Pulmonary artery endothelial cell (primary cell): ENCODE measurements at places on chromosomes 4 and X. TPM values are rescaled to one million over a fixed set of nuclear protein-coding genes. Genes with fewer than 3 reads are reported as not detected.

Gene CYLC1
- not detected in 2 replicates for total RNA-seq

Gene SMPX
- not detected in 2 replicates for total RNA-seq

Gene KLHL15
- total RNA-seq = 4.4 and 6.5 TPM in 2 replicates

Gene AMER1
- total RNA-seq = 1.6 and 2.3 TPM in 2 replicates

Gene LEF1
- total RNA-seq = not detected in 2 replicates

Gene RHOXF2B
- not detected in 2 replicates for total RNA-seq

Gene SYNPO2
- total RNA-seq = 0.13 and 0.18 TPM in 2 replicates

Gene MAGEA4
- total RNA-seq = not detected in 2 replicates

Gene RAI2
- total RNA-seq = 0.13 and 0.35 TPM in 2 replicates

Gene IL1RAPL2
- not detected in 2 replicates for total RNA-seq

Gene MAB21L2
- total RNA-seq = 0.32 and 0.66 TPM in 2 replicates

GRCh38 chr4:6277935-6278800, 8.5 kb downstream of the WFS1 start:
- DNase-seq = no peak

GRCh38 chr4:101969965-101970364, 179.4 kb downstream of the BANK1 start:
- no peak for DNase-seq

DNA sequence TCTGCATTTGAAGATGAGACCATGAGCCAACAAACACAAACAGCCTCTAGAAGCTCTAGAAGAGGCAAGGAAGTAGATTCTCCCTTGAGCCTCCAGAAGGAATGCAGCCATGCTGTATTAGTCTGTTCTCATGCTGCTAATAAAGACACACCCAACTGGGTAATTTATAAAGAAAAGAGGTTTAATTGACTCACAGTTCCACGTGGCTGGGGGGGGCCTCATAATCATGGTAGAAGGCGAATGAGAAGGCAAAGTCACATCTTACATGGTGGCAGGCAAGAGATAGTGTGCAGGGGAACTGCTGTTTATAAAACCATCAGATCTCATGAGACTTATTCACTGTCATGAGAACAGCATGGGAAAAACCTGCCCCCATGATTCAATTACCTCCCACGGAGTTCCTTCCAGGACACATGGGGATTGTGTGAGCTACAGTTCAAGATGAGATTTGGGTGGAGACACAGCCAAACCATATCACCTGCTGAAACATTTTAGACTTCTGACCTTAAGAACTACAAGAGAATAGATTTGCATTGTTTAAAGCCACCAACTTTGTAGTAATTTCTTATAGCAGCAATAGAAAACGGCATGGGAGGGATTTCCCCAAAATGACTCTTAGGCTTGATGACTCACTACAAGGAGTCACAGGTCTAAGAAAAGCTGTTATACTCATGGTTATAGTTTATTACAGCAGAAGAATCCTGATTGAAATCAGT, 284.4 kb upstream of the SFRP2 start:
- DNase-seq = no peak

GRCh38 chrX:125998432-125998831, 167.7 kb downstream of the DCAF12L2 start:
- DNase-seq = no peak

- peak; percentile 17 for DNase-seq
Observed at GRCh38 chr4:147590249-147590920, 26.8 kb upstream of the TMEM184C start.

DNA sequence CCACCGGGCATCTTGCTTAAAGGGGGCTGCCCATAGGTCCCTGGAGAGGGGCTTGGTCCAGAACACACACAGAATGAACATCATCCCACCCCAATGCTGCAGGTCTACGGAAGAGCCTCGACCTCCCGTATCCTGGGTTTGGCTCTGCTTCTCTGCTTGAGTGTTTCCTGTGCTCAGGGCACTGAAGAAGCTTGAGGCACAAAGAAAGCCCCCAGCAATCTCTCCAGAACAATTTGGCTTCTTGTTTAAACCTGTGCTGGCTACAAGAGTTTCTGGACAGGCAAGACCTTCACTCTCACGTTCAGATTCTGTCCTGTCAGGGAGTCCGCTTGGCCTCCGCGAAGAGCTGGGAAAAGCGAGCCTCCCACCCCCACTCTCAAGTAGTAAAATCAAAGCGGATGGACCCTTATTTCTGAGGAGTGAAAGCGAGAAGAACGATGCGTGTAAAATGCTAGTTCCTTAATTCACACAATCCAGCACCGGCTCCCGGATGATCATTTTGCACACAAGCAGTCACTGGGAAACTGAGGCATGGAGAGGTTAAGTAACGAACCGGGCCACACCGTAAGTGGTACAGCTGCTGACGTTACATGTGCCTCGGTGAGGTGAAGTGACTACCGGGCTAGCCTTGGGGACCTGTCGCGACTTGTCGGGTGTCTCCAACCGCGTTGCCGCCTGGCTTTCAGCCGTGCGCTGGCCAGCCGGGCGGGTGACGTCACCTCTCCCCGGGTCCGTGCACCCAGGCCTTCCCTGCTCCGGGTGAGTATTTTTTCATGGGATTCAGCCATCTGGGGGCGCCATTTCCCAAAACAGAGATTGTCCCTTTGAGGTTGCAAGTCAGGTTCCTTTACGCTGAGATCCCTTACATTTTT, 3.1 kb upstream of the SFRP2 start:
- no peak for DNase-seq

GRCh38 chr4:107247738-107248137, 211.6 kb upstream of the DKK2 start:
- no peak for DNase-seq

DNA sequence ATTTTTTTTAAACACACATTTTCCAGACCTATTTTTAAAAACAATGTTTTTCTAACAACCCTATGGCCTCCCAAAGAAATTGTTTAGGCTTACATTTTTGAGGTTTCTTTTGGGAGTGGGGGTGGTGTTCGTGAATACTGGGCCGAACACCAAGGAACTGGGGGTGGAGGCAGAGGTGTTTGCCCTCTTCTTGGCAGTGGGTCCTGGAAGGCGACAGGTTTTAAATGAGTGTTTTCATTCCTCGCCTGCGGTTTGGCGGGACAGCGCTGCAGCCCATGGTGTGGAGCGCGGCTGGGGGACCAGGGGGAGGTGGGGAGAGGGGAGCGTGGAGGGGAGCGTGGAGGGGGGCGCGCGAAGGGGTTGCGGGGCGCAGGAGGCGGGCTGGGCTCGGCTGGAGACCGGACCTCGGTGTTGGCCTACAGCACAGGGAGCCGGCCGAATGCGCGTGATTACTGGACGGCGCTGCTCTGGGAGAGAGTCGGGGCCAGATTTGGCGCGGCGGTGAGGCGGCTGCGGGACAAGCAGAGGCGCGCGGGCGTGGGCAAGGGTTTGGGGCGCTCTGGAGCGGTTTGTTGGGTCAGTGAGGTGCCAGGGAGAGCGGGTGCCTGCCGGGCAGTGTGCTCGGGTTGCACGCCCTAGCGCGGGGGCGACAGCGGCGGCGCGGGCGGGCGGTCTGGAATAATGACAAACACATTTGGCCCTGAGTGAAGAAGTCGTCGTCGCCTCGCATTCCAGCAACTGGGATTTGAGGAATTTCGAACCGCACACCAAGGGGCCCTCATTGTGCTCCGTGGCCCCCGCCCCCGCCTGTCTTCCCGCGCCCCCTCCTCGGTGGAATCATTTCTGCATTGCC, 764 bp downstream of the PDGFRA start:
- DNase-seq = no peak

- DNase-seq = no peak
Observed at GRCh38 chr4:3221184-3221494, 27.8 kb upstream of the MSANTD1 start.

DNA sequence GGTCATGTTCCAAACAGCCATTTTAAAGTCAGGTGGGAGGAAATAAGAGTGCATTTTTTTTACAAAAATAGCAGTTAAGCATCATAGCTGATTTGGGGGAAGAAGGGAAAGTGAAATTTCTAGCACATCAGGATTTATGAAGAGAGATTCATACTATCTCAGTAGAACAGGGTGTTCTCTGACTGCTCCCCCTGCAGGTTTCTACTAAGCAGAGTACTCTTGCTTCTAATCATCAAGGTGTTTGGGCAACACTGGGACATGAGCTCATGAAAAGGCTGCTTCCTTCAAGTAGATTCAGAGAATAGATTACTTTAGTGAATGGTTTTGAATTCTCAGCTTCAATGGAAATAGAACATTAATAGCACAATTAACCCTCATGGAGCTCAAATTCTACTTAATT, 591.4 kb upstream of the PCDH10 start:
- DNase-seq = no peak

DNA sequence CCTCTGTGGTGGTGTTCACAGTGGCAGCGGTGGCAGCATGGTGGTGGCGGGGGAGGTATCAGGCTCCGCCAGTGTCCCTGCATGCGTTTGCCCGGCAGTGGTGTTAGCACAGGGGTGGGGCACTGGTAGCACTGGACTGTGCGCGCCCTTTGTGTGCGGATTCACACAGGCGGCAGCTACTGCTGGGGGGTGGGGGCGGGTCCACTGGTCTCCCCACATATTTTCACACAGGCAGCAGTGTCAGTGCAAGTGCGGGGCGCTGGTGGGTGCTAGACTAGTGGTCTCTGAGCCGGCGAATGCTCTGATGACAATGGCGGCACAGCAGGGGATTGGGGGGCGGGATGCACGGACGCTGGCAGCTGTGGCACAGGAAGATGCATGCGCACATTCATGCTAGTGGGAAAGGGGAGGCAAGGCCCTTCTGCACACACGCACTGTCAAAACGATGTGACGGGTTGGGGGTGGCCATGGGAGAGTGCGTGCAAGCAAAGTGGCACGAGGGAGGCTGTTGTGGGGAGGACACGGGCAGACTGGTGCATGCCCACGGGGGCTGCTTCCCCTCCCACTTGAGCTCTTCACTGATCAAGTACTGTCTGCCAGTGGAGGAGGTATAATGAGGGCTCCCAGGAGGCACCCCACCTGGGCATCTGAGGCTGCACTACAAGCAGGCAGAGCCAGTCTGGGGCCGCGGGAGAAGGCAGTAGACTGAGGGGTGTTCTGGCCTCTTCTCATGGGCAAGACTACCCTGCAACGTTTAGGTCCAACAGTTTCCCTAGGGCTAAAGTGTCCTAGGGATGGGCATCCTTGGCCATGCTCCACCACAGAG, 53.0 kb downstream of the POF1B start:
- DNase-seq = no peak

- DNase-seq = no peak
Observed at GRCh38 chr4:24363751-24364150, 220.6 kb downstream of the DHX15 start.

DNA sequence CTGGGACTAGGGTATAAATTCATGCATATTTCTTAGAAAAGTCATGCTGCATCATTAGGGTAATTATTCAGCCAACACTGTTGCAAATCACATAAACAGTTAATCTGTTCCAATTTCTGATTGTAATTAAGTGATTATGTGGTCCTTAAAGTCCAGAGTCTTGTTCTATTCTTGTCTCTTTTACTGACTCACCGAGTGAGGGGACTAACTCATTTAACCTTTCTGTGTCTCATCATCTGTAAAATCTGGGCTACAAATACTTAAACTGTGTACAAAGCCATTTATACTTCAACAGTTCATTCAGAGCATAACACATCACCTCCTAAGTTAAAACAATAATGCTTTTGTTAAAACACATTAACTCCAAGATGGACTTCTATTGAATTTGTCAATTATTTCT, 65.4 kb upstream of the KLHL13 start:
- no peak for DNase-seq

- no peak for DNase-seq
Observed at GRCh38 chr4:113593400-113594230, 167.9 kb downstream of the CAMK2D start.

DNA sequence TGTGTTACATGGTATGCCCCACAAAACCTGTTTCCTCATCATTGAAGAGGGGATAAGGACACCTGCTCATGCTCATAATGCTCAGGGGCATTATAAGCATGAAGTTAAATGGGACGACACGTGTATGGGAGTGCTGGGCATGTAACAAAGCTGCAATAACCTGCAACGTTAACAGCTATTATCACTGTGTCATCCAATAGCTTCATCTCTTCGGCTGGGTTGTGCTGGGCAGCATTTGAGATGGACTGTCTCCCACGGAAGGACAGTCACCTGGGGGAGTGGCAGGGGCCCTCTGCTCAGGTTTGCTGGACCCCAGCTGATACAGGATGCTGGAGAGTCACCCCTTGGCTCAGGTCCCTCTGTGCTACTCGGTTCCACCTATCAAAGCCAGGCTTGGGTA, 94.5 kb downstream of the NSUN7 start:
- no peak for DNase-seq

- no peak for DNase-seq
Observed at GRCh38 chrX:43892336-43892870, 10.2 kb upstream of the MAOB start.

- no peak for DNase-seq
Observed at GRCh38 chr4:124167602-124168001, 544.9 kb downstream of the ANKRD50 start.

- DNase-seq = no peak
Observed at GRCh38 chr4:137638934-137639333, 106.6 kb upstream of the PCDH18 start.

GRCh38 chr4:158622251-158622650, 49.4 kb downstream of the C4orf46 start:
- no peak for DNase-seq

- no peak for DNase-seq
Observed at GRCh38 chrX:16222151-16222550, 54.9 kb downstream of the MAGEB17 start.

DNA sequence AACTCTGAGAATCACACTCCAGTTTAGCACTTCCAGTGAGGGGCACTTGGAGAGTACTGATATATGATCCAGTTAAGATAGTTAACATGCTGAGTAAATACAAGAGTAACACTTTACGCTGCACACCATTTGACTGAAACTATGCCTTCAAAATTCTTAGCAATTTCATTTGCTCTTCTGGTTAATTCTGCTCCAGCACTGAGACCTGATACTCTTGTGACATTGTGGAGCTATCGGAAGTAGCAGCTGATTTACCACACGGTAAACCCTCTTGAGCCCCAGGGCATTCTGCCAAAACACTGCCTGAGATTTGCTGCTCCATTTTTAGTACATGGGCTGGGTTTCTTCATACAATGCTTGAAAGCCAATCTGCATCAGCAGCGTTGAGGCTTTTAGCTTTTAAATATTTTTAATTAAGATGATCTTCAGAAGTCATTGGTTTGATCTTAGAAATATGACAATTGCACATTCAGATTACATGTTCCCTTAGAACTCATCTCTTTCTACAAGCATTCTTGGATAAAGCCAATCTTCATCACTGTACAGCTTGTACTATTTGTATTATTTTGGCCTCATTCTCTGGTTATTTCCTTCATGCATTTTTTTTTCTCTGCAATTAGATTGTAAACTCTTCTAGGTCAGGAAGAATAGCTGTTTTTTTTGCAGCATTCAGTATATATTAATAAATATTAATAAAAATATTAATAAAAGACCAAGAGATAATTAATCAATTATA, 67.8 kb upstream of the ETNPPL start:
- no peak for DNase-seq

DNA sequence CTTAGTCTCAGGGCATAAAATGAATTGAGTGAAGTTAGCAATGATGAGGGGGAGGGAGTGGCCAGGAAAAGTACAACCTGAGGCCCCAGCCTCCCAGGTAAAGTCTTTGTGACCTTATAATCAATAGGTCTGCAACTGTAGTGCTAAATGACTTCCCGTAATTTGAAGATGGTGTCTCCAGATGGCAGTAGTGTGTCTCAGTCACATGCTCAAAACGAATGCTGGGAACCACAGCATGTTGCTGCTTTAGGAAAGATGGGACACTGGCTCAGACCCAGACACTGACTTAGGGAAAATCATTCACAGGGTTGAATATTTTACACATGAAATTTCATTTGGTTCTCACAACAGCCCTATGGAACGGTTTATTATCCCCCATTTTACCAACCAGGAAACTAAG, 10.3 kb downstream of the SRPX2 start:
- DNase-seq = no peak

GRCh38 chrX:39903343-39903742, 194.4 kb downstream of the BCOR start:
- DNase-seq = no peak
